ENCODE measurements at places on chromosomes 16 and 17. TPM values are rescaled to one million over a fixed set of nuclear protein-coding genes. Genes with fewer than 3 reads are reported as not detected.

- no peak for DNase-seq
Measured at GRCh38 chr17:81298325-81298990, 3.4 kb upstream of the SLC38A10 start.

Gene C16orf96
- 0.11 TPM for total RNA-seq

- peak; percentile 64 for DNase-seq
Measured at GRCh38 chr17:77494664-77495435, 354.1 kb downstream of the SEC14L1 start.

- DNase-seq: peak; percentile 66
Measured at GRCh38 chr16:85553436-85554113, 59.5 kb upstream of the GSE1 start.

DNA sequence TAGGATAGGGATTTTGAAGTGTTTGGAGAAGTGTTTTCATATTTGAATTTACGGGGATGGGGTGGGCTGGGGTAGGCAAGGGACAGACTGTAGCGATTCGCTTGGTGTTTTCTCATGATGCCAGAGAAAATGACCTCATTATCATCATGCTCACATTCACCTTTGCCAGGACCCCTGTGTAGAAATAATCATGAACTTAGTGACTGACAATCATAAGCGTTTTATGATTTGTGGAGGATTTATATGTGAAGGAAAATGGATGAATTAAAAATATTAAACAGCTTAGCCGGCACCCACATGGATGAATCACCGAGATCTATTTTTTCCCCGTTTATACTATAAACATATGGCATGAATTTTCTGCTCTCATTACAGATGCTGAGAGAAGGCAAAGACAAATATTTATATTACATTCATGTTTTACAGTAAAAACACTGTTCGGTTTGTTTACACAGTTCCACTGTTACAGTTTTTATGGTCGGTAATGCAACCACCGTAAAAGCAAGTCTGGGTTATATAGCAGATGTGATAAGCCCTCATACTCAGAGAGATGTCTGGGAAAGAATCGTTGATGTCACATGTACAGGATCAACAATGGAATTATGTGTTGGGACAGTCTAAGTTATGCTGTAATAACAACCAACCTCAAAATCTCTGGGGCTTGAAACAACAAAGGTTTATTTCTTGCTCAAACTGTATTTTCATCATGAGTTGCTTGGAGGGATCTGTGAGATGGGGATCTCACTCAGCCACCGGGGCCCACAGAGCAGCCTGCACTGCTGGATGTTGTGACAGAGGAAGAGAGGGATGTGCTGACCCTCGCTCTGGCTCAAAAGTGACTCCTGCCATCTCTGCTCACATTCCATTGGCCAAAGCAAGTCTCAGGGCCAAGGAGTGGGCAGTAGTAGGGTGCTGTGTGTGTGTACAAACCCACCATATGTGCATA lies 85.1 kb downstream of the WWOX start:
- no peak for DNase-seq

- DNase-seq: no peak
Measured at GRCh38 chr16:76500006-76500405, 222.8 kb downstream of the CNTNAP4 start.

DNA sequence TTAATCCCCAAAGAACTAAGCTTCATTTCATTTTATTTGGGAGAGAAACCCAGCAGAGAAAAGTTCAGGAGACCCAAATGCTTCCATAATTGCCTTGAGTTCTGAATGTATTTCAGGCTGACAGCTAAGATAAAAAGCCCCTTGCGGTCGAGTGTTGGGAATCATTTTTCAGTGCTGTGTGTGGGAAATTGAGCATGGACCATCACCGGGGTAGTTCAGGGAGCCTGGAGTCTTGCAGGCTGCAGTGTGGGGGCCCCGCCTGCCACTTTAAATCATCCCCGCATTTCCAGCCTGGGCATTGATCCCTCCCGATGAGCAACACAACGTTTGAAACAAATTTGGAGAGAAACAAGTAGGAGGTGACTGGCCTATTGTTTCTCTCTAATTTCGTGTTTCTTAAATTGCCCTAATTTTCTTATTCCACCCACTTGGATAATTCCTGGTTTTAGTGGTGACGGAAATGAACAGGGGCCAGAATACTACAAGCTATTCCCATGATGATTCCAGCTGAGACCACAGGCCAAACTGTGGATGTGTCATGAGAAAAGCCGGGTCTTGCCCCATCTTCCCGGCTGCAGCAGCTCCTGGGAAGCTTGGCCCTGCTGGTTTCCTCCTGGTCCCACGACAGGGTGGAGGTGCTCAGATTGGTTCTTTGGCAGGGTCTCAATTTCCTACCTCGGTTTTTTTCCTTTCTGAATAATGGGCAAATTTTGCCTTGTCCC lies 75.1 kb downstream of the FOXL1 start:
- DNase-seq: no peak

GRCh38 chr17:74342224-74342623 lies 16.2 kb downstream of the KIF19 start:
- no peak for DNase-seq

DNA sequence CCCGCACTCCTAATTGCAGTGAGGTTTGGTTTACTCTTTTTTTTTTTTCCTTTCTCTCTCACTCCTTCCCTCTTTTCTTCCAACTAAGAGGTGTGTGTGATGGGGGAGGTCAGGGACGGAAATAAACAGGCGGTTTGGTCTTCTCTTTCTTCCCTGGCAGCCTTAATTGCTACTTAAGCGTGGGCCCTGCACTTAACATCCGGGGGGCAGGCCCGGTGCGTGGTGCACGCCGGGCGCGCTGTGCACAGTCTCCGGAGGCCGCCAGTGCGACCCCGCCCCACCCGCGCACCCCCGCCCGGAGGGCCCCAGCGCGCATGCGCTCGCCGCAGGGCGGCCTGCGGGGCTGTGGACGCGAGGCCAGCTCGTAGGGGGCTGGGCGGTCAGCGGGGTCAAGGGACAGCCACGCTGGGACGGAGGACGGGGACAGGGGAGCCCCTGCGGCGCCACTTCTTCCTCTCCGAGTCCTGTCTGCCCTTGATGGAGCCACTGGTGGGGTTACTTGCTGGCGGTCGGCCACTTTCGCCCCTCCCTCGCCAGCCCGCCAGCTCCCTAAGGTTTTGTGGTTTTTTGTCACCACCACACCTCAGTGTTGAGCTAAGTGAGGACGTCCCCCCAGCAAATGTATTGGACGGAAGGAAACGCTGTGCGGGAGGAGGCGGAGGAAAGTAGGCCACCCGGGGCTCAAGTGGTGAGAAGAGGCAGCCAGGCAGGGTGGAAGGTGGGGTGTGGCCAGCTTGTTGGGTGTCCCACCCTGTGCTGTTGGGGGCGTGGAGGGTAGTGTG lies 120.9 kb downstream of the MRM1 start:
- DNase-seq: no peak

GRCh38 chr16:68073902-68074760 lies 11.0 kb upstream of the NFATC3 start:
- DNase-seq: no peak

- no peak for DNase-seq
Measured at GRCh38 chr17:15231851-15232516, 33.1 kb downstream of the PMP22 start.
